Stimulated activated effector memory CD8-positive, alpha-beta T cell treated with anti-CD3 and anti-CD28 coated beads, Interleukin-12 subunit alpha, Interleukin-12 subunit beta, amount 100 ng/mL, for 72 hours (primary cell): ENCODE measurements at places on chromosomes 5 and 9.

GRCh38 chr5:112762113-112762810 is 24.6 kb downstream of the APC start:
- no peak for DNase-seq

GRCh38 chr9:22342491-22343217 is 104.0 kb upstream of the DMRTA1 start:
- DNase-seq = no peak

GRCh38 chr5:141617128-141617527 is 1.7 kb downstream of the DIAPH1 start:
- no peak for DNase-seq

DNA sequence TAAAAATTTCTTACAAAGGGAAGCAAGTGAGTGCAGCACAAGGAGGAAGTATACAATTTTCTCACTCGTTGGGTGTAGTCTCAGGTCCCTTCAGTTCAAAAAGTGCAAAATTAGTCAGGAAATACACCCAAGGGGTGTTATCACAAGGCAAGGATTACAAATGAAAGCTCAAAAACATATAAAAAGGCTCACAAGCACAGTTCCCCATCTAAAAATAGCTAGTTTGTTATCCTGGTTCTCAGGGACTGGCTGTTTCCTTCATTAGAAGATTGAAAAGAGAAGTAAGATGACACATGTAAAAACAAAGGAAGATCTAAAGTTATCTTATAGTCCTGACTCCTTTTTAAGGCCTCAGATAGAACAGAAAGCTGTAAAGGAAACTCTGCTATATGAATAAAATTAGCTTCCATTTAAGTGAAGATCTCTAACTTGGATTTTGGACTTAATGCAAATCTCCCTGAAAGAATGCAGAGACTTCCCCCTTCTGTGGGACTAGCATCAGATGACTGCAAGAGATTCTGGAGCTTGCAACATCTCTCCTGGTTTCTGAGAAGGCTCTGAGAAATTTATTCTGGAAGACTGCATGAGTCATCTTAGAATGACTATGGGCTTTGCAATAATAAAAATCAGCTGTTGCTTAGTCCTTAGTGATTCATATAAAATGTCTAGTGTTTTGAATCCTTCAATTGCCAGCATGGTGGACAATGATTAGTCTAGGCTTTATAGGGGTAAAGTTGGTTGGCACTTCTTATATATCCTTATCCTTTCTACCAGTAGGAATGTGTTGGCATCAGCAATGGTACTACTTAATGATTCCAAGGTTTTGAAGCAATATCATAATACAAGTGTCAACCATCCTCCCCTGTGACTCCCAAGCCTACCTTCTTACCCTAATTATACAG is 25.4 kb downstream of the DAB2 start:
- no peak for DNase-seq

DNA sequence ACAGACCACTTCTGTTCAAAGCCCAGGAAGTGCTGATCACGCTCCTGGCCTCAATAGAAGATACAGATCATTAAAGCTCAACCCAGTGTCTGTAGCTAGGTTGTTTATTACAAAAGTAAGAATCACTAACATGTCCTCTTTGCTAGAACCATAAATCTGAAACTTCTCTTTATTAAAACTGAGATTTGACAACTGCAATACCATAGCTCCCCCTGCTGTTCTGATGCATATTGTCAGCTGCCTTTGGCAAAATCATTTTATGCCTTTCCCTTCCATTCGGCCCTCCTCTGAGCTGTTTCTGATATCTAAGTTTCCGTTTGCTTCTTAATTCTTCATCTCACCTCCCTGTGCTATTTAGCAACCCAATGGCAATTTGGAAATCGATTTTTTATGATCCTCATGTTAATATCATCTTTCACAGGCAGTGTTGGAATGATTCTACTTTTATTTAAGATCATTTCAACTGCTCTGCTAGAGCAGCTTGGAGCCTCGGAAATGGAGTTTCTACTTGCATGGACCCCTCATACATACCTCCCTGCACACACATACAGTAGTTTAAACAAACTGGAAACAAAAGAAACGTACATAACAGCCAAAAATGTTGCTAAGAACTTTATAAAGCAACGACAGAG is 998.8 kb downstream of the MAT2B start:
- DNase-seq = no peak

- no peak for DNase-seq
These were observed 1.7 kb downstream of the STPG3 start for GRCh38 chr9:137252555-137253506.

- no peak for DNase-seq
These were observed 8.3 kb upstream of the CXXC5 start for GRCh38 chr5:139639619-139640380.

DNA sequence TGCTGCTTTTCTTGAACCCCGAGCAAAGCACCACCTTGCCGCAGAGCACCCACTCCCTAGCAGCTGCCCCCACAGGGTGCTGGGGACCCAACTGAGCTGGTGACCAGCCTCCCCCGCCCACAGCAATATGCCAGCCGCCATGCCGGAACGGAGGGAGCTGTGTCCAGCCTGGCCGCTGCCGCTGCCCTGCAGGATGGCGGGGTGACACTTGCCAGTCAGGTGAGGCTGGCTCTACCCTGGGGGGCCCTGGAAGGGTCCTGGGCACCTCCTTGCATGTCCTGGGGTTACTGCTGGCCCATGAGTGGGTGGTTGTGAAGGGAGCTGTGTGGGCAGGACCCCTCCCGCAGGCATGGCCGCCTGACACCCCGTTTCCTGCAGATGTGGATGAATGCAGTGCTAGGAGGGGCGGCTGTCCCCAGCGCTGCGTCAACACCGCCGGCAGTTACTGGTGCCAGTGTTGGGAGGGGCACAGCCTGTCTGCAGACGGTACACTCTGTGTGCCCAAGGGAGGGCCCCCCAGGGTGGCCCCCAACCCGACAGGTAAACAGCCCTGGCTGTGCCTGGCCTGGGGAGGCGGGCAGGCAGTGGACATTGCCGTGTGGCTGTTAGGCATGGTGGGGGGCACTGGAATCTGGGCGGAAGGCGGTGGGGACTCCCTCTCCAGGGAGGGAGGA is 7.2 kb downstream of the EGFL7 start:
- no peak for DNase-seq

- DNase-seq = no peak
These were observed 348.2 kb upstream of the NUDT12 start for GRCh38 chr5:103910786-103911185.

DNA sequence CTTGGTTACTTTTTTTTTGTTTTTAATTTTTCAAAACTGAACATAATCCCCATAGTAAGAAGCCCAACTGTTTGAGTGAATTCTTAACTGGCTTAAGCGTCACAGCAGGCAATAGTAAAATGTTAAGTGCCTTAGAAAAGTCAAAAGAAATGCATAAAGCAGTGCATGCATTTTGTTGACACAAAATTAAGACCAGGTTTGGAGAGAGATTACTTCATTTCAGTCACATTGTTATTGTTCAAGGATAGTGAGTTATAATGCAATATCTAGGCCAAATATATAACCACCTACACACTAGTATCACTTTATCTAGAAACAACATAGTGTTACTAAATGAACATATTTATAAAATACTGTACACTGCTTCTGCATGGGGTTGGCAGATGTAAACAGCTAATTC is 116.9 kb upstream of the KLF9 start:
- DNase-seq = no peak

GRCh38 chr5:148733601-148734438 is 79.5 kb upstream of the HTR4 start:
- peak; percentile 83 for DNase-seq

DNA sequence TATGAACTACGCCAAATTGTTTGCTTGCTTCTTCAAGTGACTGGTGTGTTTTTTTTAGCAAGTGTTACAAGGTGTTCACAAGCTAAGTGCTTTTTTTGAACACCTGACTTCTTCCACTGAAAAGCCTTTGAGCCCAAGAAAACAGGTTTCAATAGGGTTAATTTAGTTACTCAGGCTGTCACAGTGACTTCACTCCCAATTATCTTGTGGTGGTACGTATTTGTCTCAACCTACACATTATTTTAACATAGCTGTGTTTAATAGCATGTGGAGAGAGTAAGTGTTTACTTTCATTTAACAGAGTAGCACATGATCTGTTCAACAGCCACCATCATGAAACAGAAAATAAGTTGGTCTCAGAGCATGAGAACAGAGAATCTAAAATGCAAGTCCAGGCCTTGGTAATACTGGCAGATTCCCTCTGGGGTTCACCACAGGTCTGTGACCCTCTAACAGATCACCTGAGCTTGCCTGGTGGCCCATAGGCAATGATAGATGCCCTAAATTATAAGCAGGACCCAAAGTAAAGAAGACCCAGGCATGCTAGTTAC is 267.7 kb upstream of the SMARCA2 start:
- DNase-seq = no peak

DNA sequence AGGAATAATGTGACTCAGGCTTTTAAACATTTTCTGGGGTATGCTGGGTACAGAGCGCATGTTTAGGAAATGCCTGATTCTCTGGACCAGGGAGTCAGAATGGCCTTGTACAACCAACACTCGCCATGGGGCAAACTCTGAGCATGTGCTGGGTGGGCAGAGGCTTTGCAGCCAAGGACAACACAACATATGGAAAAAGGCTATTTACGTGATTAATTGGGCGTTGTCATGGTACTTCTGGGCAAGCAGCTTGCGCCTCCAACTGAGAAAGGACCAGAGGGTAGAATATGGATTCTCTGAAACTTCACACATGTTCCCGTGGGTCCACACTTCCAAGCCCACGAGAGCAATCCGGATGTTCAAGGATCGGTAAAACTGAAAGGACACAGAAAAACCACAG is 49.1 kb downstream of the NIPAL4 start:
- no peak for DNase-seq

GRCh38 chr5:38450627-38451026 is 105.8 kb downstream of the LIFR start:
- DNase-seq = no peak

GRCh38 chr5:56148453-56148971 is 84.6 kb downstream of the ANKRD55 start:
- DNase-seq = peak; percentile 47

- DNase-seq = peak; percentile 12
These were observed 101.4 kb downstream of the PPARGC1B start for GRCh38 chr5:149831492-149831891.

GRCh38 chr5:146986469-146986868 is 107.9 kb upstream of the PPP2R2B start:
- no peak for DNase-seq

GRCh38 chr5:81579262-81579924 is 171.5 kb downstream of the SSBP2 start:
- no peak for DNase-seq

DNA sequence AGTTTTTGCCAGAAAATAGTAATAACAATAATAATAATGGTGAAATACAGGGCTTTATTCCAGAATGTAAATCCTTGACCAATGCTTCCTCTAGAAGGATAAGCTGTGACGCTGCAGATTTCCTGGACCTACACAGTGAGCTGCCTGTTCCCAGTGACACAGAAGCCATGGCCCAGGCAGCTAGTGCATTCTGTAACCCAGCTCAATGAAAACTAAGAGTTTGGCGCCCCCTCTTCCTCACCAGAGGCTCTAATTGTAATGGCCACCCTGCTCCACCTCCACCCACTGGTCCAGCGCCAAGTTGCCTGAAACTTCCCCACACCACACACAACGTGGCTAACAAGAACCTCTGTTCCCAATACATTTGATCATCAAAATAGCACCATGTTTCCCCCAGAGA is 248.1 kb downstream of the CETN3 start:
- DNase-seq = no peak

DNA sequence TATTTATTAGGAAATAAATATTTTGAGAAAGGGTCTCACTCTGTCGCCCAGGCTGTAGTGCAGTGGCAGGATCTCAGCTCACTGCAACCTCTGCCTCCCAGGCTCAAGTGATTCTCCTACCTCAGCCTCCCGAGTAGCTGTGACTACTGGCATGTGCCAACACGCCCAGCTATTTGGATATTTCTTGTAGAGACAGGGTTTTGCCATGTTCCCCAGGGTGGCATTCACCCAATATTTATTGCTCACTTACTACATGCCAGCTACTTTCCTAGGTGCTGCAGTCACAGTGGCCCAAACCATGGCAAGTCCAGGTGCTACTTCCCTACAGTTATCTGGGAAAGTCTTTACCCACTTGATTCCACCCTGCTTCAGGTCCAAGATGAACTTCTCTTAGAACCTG is 8.3 kb upstream of the MED7 start:
- no peak for DNase-seq

GRCh38 chr9:95457769-95458168 is 59.0 kb downstream of the PTCH1 start:
- no peak for DNase-seq

- DNase-seq = no peak
These were observed 966 bp downstream of the SNX2 start for GRCh38 chr5:122775550-122776542.

DNA sequence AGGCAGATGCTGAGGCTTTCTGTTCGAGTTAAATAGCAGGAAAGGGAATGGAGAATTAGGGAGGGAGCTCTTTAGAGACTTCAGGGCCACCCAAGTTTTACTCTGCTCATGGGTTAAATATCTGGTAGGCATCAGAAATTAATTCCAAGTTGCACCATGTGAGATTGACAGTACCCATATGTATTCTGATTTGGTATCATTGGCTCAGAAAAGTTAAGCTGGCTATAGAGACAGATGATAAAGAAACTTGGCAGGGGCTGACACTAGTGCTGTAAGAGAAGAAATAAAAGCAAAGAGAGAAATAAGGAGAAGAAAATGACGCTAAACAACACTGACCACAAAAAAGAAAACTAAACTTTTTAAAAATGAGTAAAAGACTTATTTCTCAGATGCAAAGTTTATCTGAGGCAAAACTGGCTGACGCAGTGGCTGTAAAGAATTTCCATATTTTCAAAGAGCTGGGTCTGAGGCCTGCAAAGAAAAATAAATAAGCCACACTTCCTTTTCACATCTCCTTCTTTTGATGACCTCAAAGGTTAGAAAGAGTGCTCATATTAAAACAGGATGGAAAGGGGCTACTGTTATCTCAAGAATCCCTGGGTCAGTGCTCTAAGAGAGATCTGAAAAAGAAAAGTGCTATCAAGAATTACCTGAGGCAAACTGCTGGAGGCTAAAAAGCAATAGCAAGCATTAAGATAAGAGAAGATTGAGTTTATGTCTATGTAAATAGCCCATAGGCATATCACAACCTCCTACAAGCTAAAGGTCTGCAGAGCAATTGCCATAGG is 399.0 kb upstream of the MEF2C start:
- DNase-seq = no peak

- no peak for DNase-seq
These were observed 588.2 kb downstream of the CDK5RAP2 start for GRCh38 chr9:119991797-119992196.
